Left lung (tissue), 14 donors: ENCODE measurements at places on chromosomes 2 and 18.

DNA sequence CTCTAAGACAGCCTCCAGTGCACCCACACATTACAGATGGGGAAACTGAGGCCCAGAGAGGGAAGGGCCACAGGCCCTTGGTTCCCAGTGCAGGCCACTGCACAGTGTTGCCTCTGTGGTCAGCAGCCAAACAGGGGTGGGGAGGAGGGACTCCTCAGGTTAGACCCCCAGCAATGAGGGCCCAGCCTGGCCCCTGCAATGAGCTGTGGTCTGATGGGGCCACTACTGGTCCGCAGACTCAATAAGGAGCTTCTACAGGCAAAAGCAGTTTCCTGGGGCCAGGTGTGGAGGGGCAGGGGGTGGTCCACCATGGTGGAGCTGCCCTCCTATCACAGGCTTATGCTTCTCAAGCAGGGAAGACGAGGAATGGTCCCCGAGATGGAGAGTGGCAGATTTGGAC, 87.6 kb downstream of the HS1BP3 start:
- peak; percentile 34 for DNase-seq

DNA sequence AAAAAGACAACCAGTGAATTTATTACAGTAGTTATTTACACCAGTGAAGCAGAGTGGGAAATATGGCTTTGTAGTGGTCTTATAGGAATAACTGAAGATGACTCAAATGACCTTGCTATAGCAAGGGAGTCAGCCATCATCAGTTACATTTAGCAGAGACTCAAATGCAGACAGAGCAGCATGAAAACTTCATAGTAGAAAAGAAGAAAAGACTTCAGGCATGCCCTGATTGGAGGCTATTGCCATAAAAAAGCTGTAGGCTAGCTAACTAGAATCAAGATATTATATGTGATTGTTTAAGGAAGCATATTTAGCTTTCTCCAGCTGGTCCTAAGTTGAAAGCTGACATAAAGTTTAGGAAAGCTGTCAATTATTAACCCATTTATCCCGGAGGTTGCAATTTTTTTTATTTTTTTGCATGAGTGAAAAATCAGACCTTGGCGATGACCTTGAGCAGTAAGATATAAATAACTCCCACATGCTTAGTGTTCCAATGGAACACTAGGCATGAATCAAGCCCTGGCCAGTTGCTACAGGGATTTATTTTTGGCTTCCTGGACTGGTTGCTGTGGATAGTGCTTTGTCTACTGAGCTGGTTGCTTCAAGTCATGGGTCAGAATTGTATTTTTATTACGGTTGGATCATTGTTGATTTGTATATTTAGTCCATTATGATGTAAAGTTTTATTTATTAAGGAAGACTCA, 675.6 kb upstream of the VRK2 start:
- no peak for DNase-seq

DNA sequence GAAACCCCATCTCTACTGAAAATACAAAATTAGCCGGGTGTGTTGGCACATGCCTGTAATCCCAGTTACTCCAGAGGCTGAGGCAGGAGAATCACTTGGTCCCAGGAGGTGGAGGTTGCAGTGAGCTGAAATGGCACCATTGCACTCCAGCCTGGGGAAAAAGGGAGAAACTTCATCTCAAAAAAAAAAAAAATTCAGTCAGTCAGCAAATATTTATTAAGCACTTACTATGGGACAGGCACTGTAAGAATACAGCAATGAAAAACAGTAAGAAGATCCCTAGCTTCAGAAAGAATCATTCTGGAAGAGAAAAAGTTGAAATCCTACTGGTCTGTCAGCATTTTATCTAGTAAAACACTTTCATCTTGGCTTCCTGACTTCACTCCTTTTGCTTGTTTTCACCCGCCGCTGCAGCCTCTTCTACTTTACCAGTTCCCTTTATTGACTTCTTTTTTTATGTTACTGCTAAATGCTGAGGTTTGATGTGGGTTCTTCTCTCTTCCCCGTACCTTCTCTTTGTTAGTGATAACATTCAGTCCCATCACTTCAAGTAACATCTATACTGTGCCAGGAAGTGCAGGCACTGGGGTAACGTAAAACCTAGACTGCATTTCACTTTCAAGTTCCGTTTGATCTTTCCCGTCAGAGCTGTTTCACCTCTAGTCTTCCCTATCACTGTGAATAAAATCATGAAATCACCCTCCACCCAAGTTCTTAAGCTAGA, 10.8 kb upstream of the TAF4B start:
- no peak for DNase-seq

DNA sequence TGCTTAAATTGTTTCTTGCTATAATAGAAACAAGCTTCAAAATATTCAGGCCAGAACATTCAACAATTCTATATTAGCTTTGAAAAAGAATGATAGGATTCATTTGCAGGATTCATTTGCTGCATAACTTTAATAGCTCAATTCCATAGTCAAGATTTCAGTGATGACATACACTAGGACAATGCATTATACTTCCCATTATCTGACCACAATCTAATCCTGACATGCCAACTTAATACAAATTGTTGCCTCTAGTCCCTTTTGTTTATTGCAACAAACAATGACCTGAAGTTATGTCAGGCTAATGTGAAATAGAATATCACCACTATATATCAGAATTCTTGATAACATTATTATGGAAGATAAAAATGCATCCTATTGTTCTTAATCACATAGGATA, 169.4 kb downstream of the DNAH7 start:
- DNase-seq, result no peak

DNA sequence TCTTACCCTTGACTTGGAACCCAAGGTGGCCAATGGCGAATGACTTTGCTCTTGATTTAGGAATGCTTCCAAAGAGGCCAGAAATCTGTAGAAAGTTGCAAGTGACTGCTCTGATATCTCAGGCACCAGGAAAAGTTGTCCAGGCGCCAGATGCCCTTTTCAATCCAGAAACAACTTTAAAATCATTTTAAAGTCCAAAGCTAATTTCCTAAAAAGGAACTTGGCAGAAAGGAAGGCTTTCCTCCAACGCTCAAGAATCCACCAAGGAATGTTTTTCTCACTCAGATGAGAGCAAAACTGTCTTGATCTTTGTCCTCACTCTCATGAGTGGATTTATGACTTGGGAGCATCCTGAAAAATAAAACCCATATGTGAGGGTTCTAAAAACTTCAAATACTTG, 5.3 kb downstream of the NGEF start:
- no peak for DNase-seq

DNA sequence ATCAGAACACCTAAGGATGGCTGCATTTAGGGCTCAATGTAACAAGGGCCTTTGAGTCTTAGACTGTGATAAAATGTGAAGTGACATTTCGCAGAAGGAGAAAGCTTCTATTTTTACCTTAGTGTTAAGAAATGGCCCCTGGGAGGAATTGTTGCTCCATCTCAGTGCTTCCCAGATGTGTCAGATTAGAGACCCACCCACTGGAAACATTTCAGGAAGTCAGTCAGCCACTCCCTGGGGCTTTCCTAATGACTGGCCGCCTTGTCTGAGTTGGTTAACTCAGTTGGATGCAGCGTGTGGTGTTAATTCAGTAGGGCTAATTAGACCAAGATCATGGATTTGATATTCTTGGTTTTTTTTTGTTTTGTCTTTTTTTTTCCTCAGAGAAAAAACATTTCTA, 355.9 kb downstream of the PIK3C3 start:
- DNase-seq, result no peak

- DNase-seq, result no peak
Observed at GRCh38 chr2:124798551-124798950, 773.5 kb downstream of the CNTNAP5 start.

GRCh38 chr18:47701134-47701533, 229.3 kb downstream of the SMAD2 start:
- DNase-seq, result no peak

DNA sequence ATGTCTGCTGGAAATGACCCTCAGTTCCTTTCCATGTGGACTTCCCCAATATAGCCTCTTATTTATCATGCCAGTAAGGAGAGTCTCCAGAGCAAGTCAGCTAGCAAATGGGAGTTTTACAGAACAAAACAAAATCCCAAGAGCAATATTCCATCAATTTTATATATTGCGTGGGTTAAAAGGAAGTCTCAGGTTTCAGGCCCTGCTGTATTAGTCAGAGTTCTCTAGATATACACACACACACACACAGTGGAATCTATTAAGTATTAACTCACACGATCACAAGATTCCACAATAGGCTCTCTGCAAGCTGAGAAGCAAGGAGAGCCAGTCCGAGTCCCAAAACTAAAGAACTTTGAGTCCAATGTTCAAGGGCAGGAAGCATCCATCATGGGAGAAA, 102.8 kb upstream of the MAP2 start:
- DNase-seq, result no peak

- DNase-seq, result no peak
Observed at GRCh38 chr18:57772387-57772799, 30.7 kb downstream of the ATP8B1 start.

DNA sequence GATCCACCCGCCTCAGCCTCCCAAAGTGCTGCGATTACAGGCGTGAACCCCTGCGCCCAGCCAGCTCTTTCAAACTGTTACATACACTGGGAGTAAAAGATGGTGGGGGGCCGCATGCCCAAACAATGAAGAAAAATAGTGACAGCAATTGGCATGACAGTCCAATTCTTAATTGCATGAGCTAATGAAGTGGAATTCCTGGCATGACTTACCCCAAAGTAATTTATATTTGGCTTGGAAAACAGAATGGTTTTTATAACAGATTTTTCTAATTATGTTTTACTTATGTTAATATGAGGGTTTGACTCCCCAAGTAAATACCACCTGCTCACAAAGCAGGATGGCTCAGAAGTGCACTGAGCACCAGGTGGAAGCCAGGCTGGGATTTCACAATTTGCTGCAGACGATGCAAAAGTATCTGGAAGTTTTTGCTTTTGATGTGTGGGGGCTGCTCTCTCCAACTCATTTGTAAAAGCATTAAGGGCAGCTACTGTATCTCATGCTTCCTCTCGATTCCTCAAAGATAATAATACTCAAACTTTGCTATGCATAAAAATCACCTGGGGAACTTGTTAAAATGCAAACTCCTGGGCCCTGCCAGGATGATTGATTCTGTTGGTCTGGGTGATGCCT, 24.0 kb upstream of the ATG16L1 start:
- DNase-seq, result no peak

- DNase-seq, result no peak
Observed at GRCh38 chr18:24538414-24539264, 78.2 kb downstream of the HRH4 start.

GRCh38 chr2:173354073-173354581, 545 bp upstream of the CDCA7 start:
- no peak for DNase-seq

DNA sequence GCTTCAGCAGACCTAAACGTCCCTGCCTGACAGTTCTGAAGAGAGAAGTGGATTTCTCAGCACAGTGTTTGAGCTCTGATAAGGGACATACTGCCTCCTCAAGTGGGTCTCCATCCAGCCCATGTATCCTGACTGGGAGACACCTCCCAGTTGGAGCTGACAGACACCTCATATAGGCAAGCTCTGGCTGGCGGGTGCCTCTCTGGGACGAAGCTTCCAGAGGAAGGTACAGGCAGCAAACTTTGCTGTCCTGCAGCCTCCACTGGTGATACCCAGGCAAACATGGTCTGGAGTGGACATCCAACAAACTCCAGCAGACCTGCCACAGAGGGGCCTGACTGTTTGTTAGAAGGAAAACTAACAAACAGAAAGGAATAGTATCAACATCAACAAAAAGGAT, 728.4 kb downstream of the MBD2 start:
- DNase-seq, result no peak

GRCh38 chr2:48567671-48568070, 37.7 kb downstream of the STON1 start:
- peak; percentile 38 for DNase-seq

DNA sequence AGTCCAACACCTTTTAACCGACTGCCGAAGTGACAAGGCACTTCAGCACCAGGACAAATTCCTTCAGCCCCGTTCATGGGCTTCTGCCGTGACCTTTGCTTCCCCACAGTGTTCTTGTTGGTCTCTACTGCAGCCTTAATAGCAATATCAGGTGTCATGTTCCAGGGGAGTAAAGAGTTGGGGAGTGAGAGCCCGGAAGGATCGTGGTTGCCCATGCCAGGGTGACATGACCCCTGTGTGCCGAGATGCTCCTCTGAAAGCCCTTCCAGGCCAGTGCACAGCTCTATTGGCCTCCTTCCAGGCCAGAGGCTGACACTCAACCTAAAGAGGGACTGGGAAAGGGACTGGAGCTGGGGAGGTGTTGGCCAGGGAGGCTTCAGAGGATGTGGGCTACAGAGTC, 279.2 kb downstream of the CYRIA start:
- DNase-seq, result no peak

DNA sequence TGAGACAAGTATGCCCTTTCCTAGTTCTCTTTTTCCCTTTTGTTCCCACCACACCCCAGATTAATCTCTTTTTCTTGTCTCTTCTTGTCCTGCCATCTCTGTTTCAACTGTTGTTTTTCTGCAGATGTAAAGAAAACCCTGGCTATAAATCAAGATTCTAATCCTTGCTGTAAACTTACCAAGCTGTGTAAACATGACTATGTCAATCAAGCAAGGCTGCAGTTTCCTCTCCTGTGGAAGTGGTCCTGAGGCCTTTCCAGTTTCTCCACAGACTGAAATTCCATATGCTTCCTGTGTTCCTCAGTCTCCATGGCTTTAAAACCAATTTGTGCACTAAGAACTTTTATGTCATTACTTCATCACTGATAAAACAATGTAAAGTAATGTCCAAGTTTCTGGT, 288.8 kb upstream of the PIK3C3 start:
- no peak for DNase-seq

- DNase-seq, result no peak
Observed at GRCh38 chr2:163407296-163407695, 328.5 kb downstream of the FIGN start.

- DNase-seq, result no peak
Observed at GRCh38 chr2:235634435-235635158, 140.8 kb downstream of the AGAP1 start.

DNA sequence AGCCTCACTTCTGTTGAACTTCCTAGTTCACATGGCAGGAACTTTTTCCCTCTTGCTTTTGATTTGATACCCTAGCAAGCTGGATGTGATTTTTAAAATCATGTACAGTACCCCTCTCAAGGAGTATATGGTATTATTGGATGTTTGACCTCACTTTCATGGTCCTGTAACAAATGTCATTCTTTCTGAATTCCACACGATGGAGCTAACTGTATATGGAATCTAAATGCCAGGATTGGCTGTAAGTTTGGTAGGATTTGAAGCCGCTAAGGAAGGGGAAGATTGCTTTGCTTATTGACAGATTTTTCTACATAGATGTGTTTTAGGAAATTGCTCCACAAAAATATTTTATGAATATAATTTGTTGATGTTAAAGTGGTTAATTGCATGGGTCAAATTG, 18.3 kb downstream of the MAIP1 start:
- DNase-seq, result no peak

GRCh38 chr18:56233595-56233994, 404.8 kb downstream of the TXNL1 start:
- DNase-seq, result no peak

GRCh38 chr2:227154986-227155774, 8.8 kb downstream of the COL4A4 start:
- DNase-seq, result no peak

GRCh38 chr2:72129681-72130340, 17.9 kb downstream of the CYP26B1 start:
- no peak for DNase-seq

- DNase-seq, result no peak
Observed at GRCh38 chr2:207167099-207167923, 1.6 kb upstream of the KLF7 start.

GRCh38 chr2:165953306-165953654, 296 bp downstream of the TTC21B start:
- no peak for DNase-seq
